ENCODE measurements at places on chromosomes 5 and 9. TPM values are rescaled to one million over a fixed set of nuclear protein-coding genes. Genes with fewer than 3 reads are reported as not detected.

DNA sequence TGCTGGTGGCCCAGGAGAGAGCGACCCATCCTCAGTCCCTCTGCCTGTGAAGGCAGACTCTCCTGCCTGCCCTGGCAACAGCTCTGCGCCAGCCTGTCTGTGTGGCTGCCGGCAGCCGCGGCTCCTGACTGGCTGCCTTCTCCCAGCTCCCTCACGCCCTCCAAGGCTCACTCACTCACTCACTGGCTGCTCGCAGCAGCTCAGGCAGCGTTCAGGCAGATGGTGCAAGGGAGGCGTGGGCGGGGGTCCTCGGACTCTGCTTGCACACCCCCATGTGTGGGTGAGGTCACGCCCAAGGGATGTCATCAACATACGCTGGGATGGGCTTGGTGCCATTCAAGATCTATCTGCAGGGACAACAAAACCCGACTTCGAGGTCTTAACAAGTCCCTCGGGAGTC is 66.7 kb downstream of the DAB2IP start:
- DNase-seq, result no peak

GRCh38 chr9:98456156-98456613 is 200.7 kb upstream of the TBC1D2 start:
- DNase-seq, result no peak

DNA sequence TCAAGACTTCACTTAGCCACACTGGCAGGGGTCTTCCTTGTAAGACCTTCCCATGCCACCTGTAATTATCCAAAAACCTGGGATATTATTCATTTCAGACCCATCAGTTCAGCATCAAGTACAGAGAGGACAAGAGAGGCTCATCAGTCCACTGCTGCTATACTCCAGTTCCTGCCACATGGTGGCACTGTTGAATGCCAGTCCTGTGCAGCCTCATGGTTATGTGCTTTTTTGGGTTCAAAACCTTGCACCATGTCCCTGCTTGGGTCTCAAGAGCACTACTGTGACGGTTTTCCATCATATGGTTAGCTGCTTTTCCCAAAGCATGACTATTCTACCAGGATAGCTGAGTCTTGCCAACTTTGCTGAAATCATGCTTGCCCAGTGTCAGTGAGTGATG is 8.5 kb downstream of the PTGS1 start:
- no peak for DNase-seq

Gene PCDHAC2
- total RNA-seq, result 2.6 TPM

Data from breast epithelium (tissue), 4 donors.